IPS DF 19.7 (cell line): ENCODE measurements at places on chromosomes 7 and 10.

DNA sequence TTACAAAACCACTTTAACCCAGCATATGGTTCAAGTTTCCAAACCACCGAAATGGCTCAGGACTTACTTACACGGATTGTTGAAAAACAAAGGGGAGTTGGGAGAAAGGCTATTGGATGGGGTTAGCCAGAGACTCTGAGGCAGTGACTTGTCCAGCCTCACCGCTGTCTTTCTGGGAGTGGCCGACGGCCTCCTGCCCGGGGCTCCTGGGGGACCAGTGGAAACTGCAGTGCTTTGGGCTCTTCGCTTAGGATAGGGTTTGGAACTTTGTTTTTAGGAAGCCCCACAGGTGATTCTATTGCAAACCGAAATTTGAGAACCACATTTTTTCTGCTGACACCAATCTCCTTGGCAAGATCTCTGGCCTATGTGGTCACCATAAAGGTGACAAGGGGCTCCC, 38.1 kb upstream of the R3HCC1L start:
- no peak for DNase-seq

DNA sequence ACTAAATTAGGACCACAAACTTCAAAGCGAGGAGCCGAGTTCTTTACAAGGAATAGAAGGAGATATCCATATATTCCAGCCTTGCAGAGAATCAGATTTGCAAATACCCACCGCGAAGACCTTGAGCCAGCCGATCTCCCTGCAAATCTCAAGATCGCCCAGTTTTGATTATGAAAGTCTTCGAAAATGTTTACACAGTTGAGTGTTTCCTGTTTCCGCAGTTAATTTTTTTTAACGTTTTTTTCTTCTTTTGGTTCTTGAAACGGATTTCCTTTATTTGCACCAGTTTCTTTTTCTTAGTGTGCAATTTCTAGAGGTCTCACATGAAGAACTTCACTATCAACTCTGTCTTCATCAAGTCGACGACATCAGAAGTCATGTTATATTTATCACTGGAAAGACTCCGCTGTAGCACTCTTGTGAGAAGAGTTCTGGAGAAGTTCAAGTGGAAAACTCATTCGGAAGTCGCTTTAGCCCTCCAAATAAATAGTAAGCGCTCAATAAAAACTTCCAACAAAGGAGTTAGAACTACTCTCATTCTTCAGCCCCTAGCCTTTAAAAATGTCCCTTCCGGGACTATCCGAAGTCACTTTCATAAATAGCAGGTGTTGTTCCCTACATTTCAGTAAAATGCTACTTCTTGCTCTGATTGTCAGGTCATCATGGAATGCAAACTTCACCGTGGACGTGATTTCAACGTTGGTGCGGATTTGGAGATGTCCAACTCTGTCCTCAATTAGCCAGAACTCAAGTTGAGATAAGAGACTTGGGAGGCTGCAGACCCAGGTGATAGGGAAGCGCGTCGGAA, 11.9 kb upstream of the SPAG6 start:
- no peak for DNase-seq

DNA sequence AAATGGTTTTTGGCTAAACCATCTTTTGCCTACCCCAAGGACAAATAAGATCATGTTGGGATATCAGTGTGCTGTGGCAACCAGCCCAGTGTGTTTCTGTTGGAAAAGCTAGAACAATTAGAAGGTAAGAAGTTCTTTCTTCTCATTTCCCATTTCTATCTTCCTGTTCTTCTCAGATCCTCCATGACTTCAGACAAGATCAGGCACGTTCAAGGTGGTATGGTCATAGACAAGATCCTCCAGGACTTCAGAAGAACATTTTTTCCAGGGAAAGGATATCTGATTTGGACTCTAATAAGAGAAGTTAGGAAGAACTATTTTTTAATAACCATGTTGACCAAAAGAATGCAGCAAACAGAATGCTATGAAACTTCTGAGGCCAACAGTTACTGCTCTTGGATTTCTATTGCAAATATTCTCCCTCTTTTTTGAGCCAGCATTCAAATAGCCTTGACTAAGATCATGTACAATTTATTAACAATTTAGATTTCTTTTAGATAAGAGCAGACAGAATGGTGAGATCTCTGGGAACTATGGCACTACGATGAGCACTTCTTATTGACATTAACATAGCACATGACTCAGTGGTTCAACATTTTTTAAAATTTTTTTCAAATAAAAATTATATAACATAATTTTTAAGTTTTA, 15.9 kb downstream of the HYCC1 start:
- no peak for DNase-seq

- no peak for DNase-seq
These were observed 79.2 kb downstream of the GLRX3 start for GRCh38 chr10:130215151-130215930.

- DNase-seq: no peak
These were observed 14.3 kb downstream of the CPED1 start for GRCh38 chr7:121002757-121003200.

DNA sequence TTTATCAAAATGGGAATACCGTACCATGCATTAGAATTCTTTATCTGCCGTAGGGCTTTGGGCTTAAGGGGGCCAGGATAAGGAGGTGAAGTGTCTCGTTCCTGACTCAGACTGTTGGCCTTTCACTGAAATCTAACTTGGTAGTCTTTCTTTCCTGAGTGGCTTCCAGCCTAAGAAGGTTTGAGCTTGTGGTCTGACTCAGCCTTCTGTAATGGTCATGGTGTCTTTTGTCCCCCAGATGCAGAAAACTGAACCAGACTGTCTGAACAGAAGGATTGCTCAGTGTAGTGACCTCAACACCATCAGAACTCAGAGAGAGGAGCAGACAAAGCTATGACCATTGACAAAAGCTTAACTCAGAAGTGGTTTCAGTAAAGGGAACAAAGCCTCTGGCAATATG, 39.5 kb downstream of the WNT2 start:
- DNase-seq: no peak
